ENCODE measurements at places on chromosomes 3 and 15. TPM values are rescaled to one million over a fixed set of nuclear protein-coding genes. Genes with fewer than 3 reads are reported as not detected.

- no peak for DNase-seq
Observed at GRCh38 chr15:68365770-68366169, 66.2 kb downstream of the ITGA11 start.

DNA sequence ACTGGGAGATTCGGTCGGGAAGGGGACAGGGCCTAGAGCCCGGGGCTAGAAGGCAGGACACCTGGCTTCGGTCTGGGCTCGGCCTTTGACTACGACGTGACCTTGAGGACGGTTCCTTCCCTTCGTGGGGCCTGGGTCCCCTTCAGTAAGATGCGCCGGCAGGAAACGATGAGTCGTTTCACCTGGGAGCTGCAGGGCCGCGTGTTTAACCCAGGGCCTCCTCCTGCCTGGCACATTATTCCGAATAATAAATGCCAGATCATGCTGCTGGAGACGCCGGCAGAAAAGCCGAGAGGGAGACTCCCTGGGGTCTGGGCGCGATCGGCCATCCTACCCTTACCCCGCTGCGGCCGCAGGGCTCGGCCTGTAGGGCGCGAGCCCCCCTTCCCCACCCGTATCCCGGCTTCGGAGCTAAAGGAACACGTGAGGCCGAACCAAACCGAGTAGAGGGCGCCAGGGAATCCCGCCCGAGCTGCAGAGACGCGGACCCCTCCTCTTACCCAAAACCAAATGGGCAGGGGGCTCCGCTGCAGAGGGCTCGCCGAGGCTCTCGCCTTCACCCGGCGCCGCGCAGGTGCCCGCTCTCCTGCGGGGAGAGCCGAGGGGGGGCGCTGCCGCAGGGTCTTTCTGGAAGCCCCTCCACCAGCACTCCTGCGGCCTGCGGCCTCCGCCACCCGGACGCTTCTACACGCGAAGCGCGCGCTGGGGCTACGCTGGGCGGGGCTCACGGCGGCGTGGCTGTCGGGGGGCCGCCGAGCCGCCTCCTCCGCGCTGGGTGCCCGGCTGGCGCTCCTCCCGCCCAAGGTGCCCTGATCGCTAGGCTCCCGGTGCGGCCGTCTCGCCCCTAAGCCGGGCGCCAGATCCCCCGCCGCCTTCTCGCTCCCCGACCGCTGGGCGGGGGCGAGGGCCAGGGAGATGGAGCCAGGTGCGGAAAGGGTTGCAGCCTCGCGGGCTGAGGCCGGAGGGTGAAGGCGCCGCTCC lies at the start of gene BDH1:
BDH1 (minus strand) TSS at position 688 of the 981 bp plus-strand sequence. CDS start 9,525 bp downstream, outside the sequence.
- DNase-seq: peak; percentile 86

DNA sequence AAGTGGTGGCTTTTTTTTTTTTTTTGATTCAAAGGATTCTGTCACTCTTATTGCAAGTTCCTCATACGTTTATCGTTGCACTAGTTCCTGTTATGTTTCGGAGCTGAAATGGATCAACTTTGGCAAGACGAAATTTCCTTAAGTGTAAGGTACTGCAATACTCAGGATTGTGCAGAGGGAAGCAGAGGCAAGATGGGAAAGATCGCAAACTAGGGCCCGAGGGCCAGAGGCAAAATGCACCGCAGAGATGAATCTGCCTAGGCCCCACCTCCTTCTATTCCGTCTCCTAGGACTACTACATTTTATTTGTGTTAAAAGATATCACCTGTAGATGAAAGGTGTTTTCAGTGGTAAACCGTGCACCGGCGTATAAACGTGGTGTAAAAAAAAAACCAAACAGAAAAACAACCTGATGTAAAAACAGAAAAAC lies 331 bp downstream of the RNU6-1 start:
- DNase-seq: no peak

GRCh38 chr3:177345049-177345972 lies 148.0 kb upstream of the TBL1XR1 start:
- DNase-seq: peak; percentile 48

The PTPRG gene
- not detected for total RNA-seq

The UROC1 gene
- not detected for total RNA-seq

The LPP gene
- total RNA-seq: 49.6 TPM
